Stimulated activated CD4-positive, alpha-beta T cell treated with anti-CD3 and anti-CD28 coated beads, TNF-alpha, amount 100 ng/mL, for 24 hours (primary cell): ENCODE measurements at places on chromosomes 1 and 21.

- DNase-seq = no peak
Measured at GRCh38 chr1:7348580-7348979, 422.5 kb upstream of the VAMP3 start.

DNA sequence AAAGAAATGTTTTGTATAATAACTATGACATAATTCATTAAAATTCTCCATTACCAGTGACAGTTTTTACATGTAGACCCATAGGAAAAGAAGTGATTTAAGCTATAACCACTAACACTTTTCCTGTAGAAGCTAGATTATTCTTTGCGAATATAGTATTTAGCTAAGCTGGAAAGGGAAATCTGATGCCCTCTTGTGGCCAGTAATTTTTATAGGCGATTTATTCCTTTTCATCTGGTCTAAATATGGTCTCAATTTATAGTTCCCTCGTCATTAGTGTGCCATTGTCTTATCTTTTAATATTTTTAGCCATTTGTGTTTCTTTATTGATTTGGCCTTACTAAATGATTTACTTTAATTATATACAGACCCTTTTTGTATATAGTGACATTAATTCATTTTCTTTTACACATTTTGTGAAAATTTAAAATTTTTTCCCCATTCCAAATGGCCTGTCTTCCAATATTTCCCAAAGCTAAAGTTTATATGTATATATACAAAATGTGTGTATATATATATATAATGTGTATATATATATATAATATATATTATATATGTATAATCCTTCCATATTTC is 26.7 kb downstream of the BTG3 start:
- DNase-seq = no peak

DNA sequence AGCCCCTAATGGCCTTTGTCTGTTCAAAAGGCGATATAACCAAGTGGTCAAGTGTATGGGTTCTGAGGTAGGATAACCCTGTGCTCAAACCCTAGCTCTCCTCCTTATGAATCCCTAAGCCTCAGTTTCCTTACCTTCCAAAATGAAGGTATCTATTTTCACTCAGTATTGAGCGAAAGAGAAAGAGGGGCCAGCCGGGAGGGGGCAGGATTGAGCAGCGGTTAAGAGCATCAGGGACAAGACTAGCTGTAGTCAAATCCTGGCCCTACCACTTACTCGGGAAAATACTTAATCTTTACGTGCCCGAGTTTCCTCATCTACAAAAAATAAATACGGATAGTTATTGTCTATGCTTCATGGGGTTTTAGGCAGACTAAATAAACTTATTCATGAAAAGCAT is 25.7 kb downstream of the LY9 start:
- no peak for DNase-seq

DNA sequence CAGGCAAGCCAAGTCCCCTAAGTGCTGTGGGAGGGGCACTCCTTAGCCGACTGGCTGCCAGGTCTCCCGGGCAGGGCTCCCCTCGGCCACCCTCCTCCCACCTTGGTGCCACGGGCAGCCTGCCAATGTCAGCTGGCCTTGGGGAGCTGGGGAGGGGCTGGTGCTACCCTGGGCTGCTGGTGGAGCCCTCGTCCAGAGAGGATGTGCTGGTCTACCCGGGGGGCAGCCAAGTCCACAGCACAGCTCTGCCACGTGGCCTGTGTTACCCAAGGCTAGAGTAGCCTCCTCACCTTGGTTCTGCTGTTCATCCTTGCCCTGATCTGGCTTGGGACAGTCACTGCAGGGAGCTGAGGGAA is 42.9 kb downstream of the CRYAA start:
- no peak for DNase-seq

DNA sequence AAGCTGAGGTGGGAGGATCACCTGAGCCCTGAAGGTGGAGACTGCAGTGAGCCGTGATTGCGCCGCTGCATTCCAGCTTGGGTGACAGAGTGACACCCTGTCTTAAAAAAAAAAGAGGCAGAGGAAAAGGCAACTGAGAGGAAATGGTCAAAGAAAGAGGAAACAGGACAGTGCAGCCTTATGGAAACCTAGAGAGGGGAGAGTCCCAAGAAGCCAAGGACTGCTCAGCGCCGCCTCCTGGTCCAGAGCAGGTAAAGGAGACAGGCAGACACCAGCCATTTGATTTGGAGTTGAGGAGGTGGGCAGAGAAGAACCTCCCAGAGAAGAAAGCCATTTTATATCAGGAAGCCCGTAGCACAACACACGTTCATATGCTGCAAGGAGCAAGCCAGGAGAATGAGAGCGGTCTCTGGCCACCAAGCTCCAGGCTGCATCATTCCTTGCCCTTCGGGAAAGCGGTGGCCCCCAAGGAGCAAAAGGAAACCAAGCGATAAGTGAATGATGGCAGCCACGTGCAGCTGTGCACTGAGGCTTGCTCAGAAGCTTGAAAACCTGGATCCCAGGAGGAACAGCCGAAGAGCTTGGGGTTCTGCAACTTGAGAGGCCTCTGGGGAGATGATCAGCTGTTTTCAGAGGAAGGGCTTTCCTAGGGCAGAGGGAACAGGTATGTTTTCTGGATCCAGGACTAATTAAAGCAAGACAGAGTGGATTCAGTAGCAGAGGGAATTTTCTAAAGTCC is 33.7 kb downstream of the LRRC42 start:
- DNase-seq = no peak

DNA sequence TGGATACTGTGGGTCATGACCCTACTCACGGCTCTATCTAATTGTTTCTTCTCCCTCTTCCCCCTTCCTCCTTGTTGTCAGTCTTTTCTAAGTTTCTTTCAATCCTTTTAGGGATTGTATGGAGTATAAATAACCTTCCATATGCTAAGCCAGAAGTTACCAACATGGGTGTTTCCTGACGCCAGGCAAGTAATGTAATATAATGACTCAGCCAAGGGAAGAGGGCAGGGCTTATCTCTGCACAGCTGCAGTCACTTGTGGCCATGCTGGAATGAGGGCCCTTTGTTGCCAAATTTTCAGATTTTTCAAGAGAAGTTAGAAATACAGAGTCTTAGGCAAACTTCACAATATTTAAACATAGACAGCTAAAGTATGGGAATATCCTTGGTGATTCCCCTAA is 194.6 kb downstream of the ST6GALNAC3 start:
- no peak for DNase-seq

DNA sequence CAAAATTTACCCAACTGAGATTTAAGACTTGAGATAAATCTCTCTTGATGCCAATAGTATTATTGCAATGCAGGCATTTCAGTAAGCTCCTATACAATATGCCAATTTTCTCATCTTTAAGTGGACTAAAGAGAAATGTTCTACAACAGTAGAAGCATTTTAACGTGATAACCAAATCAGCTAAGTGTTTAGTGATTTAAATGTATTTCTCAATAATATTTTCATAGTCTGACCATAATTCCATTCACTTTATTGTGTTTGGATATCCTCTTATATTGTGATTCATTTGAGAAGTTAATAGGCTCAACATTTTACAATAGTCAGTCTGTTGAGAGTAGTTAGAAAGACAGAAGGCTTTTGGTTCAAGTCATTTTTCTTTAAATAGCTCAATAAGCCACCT is 44.6 kb upstream of the DR1 start:
- DNase-seq = no peak

- DNase-seq = no peak
Measured at GRCh38 chr21:45291613-45292398, 4.1 kb upstream of the POFUT2 start.
